ENCODE measurements at places on chromosomes 6 and 20.

GRCh38 chr20:23587631-23588030 lies 18.1 kb downstream of the CST9 start:
- DNase-seq = no peak

DNA sequence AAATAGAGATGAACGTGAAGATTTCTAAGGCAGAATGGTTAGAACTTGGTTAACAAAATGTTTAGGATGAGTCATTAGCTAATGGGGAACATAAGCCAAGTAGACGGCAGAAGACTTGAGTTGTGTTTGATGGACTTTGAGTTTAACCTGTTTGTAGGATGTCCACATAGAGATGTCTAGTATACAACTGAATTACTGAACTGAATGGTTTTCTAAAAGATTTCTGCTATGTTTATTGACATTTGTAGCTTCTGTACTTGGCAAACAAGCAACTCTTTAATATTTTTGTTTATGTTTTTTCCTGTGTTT lies 54.5 kb upstream of the DYNLRB1 start:
- no peak for DNase-seq

GRCh38 chr20:57220337-57221145 lies 45.9 kb downstream of the BMP7 start:
- DNase-seq = no peak

DNA sequence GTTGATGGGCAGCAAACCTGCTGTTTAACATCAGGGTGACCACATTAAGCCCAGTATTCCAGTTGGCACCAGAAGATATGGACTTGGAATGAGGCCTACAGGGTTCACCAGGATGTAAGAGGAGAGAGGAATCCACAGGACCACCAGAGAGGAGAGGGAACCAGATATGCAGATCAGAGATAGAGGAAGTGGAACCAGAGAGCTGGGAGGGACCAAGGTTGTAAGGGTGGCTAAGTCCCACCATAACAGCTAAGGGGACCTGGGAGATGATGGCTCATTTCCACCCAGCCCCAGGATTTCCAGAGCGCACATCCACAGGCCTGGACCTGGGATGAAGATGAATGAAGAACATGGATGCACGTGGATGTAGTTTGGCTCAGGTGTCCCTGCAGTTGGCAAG lies 11.1 kb downstream of the BTN2A1 start:
- DNase-seq = no peak

GRCh38 chr20:23058240-23058639 lies 8.8 kb upstream of the THBD start:
- DNase-seq = no peak

DNA sequence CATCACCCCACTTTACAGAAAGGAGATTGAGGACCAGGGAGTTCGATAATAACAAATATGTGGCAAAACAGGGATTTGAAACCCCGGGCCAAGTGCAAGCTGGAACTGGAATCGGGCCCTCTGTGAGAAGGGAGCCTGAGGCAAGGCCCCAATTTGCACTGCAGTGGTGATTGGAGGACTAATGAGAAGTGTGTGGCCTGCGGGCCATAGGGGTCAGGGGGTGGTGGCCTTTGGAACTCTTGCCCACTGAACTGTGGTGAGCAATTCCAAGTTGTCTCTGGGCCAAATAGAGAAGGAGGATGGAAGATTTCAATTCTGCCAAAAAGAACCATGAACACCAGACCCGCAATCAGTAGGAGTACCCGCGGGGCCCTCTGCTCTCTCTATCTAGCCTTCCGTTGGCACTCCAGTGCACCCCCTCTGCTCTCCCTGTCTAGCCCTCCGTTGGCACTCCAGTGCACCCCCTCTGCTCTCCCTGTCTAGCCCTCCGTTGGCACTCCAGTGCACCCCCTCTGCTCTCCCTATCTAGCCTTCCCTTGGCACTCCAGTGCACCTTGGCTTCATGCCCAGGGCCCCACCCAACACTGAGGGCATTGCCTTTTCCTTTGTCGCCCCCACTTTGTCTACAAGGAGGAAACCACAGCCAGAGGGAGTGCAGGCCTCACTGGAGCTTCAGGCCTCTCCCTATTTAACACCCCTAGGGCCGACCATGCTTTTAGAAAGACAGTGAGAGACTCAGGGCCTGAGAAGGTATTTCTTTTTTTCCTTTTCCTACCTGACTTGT lies 6.0 kb upstream of the PTPRA start:
- no peak for DNase-seq
